Activated CD4-positive, alpha-beta memory T cell treated with anti-CD3 and anti-CD28 coated beads, Interleukin-2, amount 10 ng/mL, durations not matched to agents 7 days and 5 days (primary cell): ENCODE measurements at places on chromosomes 7 and 10. TPM values are rescaled to one million over a fixed set of nuclear protein-coding genes. Genes with fewer than 3 reads are reported as not detected.
A peak's percentile ranks its signal among the peaks of the same experiment; 100 is the strongest.

- no peak overlapping the region for H3K4me3 ChIP-seq
- H3K36me3 ChIP-seq, result peaks cover 2% of the 10 kb centered on the region
- DNase-seq, result no peak
- no peaks in the 10 kb centered on the region for H3K27me3 ChIP-seq
- no peak overlapping the region for H3K27ac ChIP-seq
- no peaks in the 10 kb centered on the region for H3K4me1 ChIP-seq
Measured at GRCh38 chr7:135910393-135911036, 66.6 kb downstream of the MTPN start.

- H3K27me3 ChIP-seq, result peaks cover 2% of the 10 kb centered on the region
- H3K27ac ChIP-seq, result no peak overlapping the region
- H3K36me3 ChIP-seq, result no peaks in the 10 kb centered on the region
- H3K4me1 ChIP-seq, result no peaks in the 10 kb centered on the region
- no peak for DNase-seq
Measured at GRCh38 chr10:120420421-120420820, 36.6 kb upstream of the PLPP4 start.

- no peak overlapping the region for H3K27ac ChIP-seq
- DNase-seq, result no peak
- H3K27me3 ChIP-seq, result peaks cover 11% of the 10 kb centered on the region
- no peaks in the 10 kb centered on the region for H3K36me3 ChIP-seq
- peaks cover 7% of the 10 kb centered on the region for H3K4me1 ChIP-seq
- no peak overlapping the region for H3K4me3 ChIP-seq
Measured at GRCh38 chr7:28329661-28330363, 82.5 kb upstream of the CREB5 start.

DNA sequence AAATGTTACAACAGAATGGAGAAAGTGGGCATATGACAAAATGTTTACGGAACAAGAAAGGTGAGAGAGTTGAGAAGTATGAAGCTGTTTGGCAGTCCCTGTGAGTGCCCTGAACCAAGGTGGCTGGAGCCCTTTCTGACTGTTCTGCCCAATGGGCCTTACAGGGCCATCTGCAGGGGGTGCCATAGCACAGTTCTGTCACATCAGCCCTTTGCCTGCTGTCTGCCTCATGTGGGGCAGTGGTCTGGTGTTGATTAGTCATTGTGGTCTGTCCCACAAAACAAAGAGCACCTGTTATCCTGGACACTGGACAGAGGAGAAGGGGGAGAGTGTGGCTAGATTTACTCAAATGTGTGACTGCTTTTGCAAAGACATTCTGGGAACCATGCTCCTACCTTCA lies 51.5 kb upstream of the OSBPL3 start:
- H3K27ac ChIP-seq, result no peak overlapping the region
- peaks cover 49% of the 10 kb centered on the region for H3K4me1 ChIP-seq

DNA sequence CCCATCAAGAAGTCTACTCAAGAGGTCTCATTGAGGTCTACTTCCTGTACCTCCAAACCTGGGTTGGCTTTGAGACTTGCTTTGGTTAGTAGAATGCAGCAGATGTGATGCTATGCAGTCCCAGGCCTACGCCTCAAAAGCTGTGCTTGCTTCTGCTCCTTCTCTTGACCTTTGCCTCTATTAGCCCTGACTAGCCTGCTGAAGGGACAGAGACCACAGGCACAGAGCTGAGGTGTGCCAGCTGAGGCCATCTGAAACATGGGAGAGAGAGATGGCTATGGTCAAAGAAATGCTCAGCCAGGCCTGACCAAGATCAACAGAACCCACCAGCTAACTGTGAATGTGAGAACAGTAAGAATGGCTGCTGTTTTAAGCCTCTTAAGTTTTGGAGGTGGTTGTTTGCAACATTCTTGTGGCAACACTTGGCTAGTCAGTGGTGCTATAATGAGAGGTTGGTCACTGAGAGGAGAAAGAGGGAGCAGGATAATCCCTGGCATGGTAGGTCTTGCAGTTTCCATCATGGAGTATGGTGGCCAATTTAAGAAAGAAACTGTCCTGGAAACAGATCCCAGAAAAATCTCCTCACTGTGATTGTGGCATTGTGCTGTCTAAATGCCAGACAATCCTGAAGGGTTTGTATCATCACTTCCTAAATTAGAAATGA lies 176.1 kb upstream of the PHYHIPL start:
- no peak for DNase-seq
- no peaks in the 10 kb centered on the region for H3K4me1 ChIP-seq
- no peaks in the 10 kb centered on the region for H3K36me3 ChIP-seq
- no peaks in the 10 kb centered on the region for H3K27me3 ChIP-seq

DNA sequence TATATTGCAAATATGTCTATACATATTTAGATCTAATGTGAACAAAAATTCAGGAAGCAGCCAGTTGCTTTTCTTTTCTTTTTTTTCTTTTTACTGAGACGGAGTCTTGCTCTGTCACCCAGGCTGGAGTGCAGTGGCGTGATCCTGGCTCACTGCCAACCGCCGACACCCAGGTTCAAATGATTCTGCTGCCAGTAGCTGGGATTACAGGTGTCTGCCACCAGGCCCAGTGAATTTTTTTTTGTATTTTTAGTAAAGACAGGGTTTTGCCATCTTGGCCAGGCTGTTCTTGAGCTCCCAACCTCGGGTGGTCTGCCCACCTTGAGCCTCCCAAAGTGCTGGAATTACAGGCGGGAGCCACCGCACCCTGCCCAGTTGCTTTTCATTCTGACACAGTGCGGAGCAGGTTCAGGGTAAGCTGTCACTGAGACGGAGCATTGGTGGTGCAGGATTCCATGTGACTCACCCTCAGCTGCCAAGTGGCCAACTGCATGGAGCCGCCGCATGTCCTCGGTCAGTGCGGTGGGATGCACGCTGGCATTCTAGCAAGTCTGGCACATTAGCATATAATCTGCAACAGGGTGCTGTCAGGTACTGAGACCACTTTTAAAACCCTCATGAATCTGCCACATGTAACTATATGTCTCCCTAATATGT lies 362.7 kb downstream of the DNAJB6 start:
- no peaks in the 10 kb centered on the region for H3K36me3 ChIP-seq
- no peak overlapping the region for H3K27ac ChIP-seq
- H3K4me3 ChIP-seq, result no peak overlapping the region
- H3K4me1 ChIP-seq, result no peaks in the 10 kb centered on the region

GRCh38 chr10:114680543-114681117 lies 22.6 kb upstream of the ABLIM1 start:
- no peak overlapping the region for H3K4me3 ChIP-seq
- no peaks in the 10 kb centered on the region for H3K36me3 ChIP-seq
- DNase-seq, result no peak
- no peak overlapping the region for H3K27ac ChIP-seq
- H3K4me1 ChIP-seq, result no peaks in the 10 kb centered on the region

DNA sequence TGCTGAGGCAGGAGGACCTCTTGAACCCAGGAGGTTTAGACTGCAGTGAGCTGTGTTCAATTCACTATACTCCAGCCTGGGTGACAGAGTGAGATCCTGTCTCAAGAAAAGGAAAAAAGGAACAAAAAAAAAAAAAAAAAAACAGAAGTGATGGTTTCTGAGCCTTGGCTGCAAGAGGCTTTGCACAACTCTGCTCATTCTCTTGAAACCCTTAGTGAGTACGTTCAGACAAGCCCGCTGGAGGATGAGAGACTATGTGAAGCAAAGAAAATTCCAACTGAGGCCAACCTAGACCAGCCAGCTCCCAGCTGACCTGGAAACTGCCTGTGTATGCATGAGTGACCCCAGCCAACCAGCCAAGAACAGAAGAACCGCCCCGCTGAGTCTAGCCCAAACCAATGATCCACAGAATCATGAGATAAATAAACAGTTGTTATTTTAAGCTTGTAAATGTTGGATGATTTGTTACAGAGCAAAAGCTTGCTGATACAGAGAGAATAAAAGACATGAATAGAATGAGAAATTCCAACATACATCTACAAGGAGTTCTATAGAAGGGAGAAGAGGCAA lies 50.6 kb upstream of the FZD9 start:
- H3K27me3 ChIP-seq, result peaks cover 8% of the 10 kb centered on the region
- DNase-seq, result no peak
- peaks cover 3% of the 10 kb centered on the region for H3K36me3 ChIP-seq
- no peak overlapping the region for H3K27ac ChIP-seq
- no peak overlapping the region for H3K4me3 ChIP-seq

DNA sequence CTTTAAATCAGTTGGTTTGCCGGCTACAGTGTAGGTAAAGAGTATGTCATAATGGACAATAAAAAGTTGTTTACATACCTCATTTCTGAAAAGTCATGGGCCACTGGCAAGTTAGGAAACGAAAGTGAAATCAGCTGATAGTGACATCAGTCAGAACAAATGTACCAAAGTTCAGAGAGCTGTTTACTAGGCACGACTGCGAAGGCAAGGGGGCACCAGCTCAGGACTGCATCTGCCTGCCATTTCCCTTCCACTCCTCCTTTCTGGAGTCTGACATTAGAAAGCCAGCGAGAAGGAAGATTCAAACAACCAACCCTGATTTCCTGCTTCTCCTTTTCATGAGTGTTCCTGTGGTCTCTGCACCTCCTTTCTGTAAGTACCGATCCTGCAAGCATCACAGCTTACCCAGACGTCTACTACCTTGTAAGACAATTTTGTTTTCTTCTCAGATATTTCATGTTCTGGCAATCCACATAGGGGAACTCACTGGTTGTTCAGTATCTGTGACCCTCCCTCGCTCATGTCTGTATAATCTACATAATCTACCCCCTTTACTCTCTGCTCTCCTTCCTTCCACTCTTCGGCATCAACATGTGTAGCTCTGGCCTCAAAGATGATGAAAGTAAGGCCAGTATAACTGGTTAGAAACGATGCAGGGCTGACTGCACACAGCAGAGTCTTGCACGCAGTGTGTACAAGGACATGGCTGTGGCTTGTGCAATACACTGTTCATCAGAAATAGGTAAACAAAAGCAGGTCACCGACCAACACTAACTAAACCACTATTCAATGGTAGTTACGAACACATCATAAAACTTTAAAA lies at the start of gene TMEM140:
TSS of gene TMEM140 (plus strand) at position 174 of the 823 bp plus-strand sequence. CDS start 16,370 bp downstream, outside the sequence.
- H3K27me3 ChIP-seq, result no peaks in the 10 kb centered on the region
- peak within 1 kb of the TSS; percentile 82 for H3K4me3 ChIP-seq
- H3K4me1 ChIP-seq, result peaks cover 53% of the 10 kb centered on the region
- peaks cover 49% of the 10 kb centered on the region for H3K36me3 ChIP-seq

- H3K27me3 ChIP-seq, result peaks cover 32% of the 10 kb centered on the region
- H3K4me1 ChIP-seq, result peaks cover 13% of the 10 kb centered on the region
- no peaks in the 10 kb centered on the region for H3K36me3 ChIP-seq
- DNase-seq, result no peak
- H3K27ac ChIP-seq, result no peak overlapping the region
- H3K4me3 ChIP-seq, result no peak overlapping the region
Measured at GRCh38 chr10:84606428-84606827, 278.0 kb downstream of the CCSER2 start.

GRCh38 chr10:114246679-114247305 lies 7.7 kb downstream of the VWA2 start:
- no peaks in the 10 kb centered on the region for H3K36me3 ChIP-seq
- no peak overlapping the region for H3K27ac ChIP-seq
- no peak overlapping the region for H3K4me3 ChIP-seq
- no peak for DNase-seq
- peaks cover 27% of the 10 kb centered on the region for H3K27me3 ChIP-seq
- H3K4me1 ChIP-seq, result no peaks in the 10 kb centered on the region

DNA sequence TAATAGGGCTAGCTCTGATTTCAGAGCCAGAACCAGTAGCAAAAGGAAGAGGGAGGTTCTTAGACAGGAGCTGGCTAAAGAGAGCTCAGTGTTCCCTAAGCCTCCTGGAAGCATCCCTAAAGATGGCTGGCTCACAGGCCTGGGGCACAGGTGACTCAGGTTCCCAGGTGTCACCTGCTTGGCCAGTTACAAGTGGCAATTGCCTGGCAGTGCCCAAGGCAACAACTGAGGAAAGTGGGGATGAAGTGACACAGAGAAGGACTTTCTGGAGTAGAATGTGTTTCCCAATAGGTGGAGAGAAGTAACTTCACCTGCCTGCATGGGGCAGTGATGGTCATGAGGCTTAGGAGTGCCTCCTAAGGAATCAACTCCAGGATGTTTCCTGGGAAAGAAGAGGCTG lies 66.5 kb upstream of the EEPD1 start:
- H3K27me3 ChIP-seq, result no peaks in the 10 kb centered on the region
- no peak for DNase-seq
- H3K4me1 ChIP-seq, result no peaks in the 10 kb centered on the region
- H3K4me3 ChIP-seq, result no peak overlapping the region

GRCh38 chr10:13758312-13758711 lies 171.5 kb downstream of the PRPF18 start:
- H3K4me1 ChIP-seq, result peaks cover 11% of the 10 kb centered on the region
- peaks cover 10% of the 10 kb centered on the region for H3K27me3 ChIP-seq
- no peak overlapping the region for H3K27ac ChIP-seq
- no peaks in the 10 kb centered on the region for H3K36me3 ChIP-seq
- H3K4me3 ChIP-seq, result no peak overlapping the region

- H3K4me3 ChIP-seq, result no peak overlapping the region
- DNase-seq, result no peak
Measured at GRCh38 chr7:139660317-139661042, 117.3 kb downstream of the HIPK2 start.

- no peak overlapping the region for H3K4me3 ChIP-seq
- DNase-seq, result no peak
- H3K27ac ChIP-seq, result no peak overlapping the region
Measured at GRCh38 chr7:15567652-15568051, 5.8 kb upstream of the AGMO start.

DNA sequence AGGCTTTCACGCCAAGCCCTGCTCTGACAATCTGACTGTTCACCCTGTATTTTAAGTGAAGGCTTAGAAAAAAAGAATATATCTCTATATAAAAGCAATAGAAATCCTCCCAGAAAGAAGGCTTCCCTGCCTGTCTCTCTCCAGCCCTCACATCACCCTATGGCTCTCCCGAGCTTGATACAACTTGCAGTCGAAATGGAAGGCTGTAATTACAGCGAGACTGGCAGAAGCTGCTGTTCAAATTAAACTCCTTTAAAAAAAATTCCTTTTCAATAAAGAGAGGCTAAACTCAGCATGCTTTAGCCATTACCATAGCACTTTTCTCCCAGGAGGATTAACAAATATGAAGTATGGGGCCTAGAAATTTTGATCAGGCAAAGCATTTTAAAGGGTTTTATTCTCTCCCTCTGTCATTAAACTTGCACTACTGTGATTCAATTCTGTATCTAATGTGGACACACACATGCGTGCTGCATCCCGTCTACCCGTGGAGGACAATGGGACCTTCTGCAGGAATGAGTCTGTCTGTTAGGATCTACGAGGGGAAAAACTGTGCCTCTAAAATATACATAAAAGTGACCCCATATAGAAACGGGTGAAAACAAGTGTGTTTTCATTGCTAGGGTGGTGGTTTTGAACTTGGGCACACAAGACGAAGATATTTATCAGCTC lies 223.8 kb downstream of the USP6NL start:
- H3K4me1 ChIP-seq, result no peaks in the 10 kb centered on the region
- no peak overlapping the region for H3K4me3 ChIP-seq
- peaks cover 11% of the 10 kb centered on the region for H3K27me3 ChIP-seq
- no peak for DNase-seq

GLI3 gene
- not detected for total RNA-seq

AGK gene
- total RNA-seq, result 50.4 TPM

TRDMT1 gene
- 12.7 TPM for total RNA-seq

ADRB1 gene
- 0.20 TPM for total RNA-seq

WDR11 gene
- total RNA-seq, result 47.0 TPM

PGAM2 gene
- total RNA-seq, result not detected

MYL10 gene
- total RNA-seq, result not detected
